NCI-H1417 treated with DMSO at 0.1 percent for 48 hours (cell line): ENCODE measurements at places on chromosomes 3 and 15.

DNA sequence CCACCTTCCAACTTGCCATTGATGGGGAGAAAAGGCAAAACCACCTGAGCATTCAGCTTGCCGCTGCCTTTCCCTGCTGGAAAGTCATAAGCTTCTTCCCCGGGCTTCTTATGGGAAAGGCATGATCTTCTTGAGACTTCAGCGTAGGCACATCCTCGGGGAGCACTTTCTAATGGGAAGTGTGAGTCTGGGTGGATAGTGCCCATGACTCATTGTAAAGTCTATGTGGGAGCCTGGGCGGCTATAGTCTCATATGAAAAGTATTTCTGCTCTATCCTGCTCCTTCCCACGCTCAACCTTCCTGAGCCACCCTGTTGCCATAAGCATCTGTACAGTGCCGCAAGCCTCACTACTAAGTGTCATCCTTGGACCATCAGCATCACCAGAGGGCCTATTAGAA, 309.9 kb upstream of the THBS1 start:
- no peak for DNase-seq

GRCh38 chr15:59169251-59169708, 37.4 kb upstream of the LDHAL6B start:
- DNase-seq: no peak

- no peak for DNase-seq
Measured at GRCh38 chr3:99902091-99902490, 84.4 kb downstream of the CMSS1 start.

DNA sequence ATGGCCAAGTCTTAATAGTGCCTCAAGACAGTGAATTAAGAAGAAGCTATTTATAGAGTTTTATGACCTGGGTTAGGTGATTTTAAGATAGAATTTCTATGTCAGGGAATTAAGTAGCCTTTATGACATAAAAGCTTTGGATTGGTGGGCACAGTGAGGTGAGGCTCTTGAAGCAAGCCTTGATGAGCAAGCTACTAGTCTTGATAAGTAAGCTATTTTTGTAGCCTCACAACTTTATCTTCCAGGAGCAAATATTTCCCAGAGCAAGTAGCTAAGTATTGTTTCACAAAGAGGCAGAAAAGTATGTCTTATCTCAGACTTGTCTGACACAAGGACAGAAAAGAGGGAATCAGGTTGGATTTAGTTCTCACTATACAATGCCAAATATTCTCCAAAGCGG, 491.7 kb upstream of the RASGRP1 start:
- no peak for DNase-seq

- no peak for DNase-seq
Measured at GRCh38 chr3:100045696-100046095, 68.6 kb downstream of the FILIP1L start.

DNA sequence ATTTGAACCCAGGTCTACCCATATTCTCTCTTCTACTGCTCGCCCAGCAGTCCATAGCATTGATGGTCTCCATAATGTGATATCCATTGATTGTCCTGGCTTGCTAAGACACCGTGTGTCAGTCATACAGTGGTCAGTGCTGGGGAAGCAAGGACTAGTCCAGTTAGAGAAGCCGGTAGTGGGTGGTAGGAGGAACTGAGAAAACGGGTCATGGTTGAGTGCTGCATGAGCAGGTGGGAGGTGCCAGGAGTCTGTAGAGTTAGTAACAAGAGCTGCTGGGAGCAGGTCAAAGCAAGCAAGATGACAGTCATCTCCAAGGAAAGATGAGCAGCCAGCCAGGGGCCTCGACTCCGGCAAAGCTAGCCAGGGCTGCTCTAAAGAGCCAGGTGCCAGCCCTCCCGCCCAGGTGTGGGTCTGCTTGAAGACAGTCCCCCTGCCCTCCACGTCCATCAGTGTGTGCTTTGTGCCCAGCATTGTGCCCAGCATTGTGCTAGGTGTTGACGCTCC, 29.5 kb upstream of the USP3 start:
- DNase-seq: no peak
